ENCODE measurements at places on chromosomes 11 and 22. TPM values are rescaled to one million over a fixed set of nuclear protein-coding genes. Genes with fewer than 3 reads are reported as not detected.

LINC01488 gene
- total RNA-seq = not detected

ADM2 gene
- total RNA-seq = 0.25 TPM

FAM83F gene
- total RNA-seq = not detected

OR8D1 gene
- total RNA-seq = not detected

ACTN3 gene
- total RNA-seq = under 0.01 TPM

KCNC1 gene
- total RNA-seq = not detected

DBX1 gene
- total RNA-seq = not detected

ENTHD1 gene
- total RNA-seq = not detected

BIK gene
- total RNA-seq = 1.4 TPM

SYT7 gene
- 0.39 TPM for total RNA-seq
